ENCODE measurements at places on chromosomes 5 and 9. TPM values are rescaled to one million over a fixed set of nuclear protein-coding genes. Genes with fewer than 3 reads are reported as not detected.

DNA sequence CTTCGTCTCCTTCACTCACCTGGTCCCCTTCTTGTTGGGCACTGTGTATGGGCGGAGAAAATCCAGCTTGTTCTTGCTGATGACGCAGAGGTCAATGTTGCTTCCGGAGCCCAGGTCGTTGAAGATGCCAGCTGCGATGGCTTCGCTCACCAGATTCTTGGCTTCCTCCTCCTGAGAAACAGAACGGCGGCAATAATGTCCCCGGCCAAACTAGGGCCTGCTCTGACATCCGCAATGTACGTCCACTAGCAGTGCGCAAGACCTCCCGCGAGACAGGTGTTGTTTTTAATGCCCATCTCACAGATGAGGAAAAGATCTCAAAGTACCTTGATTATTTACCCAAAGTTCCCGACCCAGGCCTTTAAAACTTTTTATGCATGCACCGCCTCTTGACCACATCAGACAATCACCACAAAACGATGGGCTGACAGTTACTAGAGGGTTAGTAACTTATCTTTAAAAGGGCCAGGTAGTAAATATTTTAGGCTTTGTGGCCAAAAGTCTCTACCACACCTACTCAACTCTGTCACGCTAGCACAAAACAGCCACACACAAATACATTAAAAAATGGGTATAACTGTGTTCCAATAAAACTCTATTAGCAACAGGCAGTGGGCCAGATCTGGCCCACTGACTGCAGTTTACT lies 58.4 kb downstream of the PSMB7 start:
- no peak for DNase-seq

DNA sequence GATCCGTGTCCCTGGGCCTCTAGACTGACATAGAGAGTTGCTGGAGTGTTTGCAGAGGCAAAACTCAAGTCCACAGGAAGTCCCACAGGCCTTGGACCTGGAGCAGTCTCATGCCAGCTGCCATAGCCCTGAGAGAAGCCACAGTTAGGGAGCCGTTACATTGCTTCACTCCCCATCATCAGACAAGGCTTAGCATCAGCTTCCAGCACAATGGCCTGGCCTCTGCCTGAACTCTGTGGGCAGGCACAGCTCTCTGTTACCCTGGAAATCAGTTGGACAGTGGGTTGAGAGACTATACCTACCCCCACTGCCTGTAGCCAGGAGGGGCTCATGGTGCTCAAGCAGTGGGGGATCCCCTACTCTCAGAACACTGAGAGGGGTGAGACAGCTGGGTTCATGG lies 16.2 kb upstream of the C9orf72 start:
- DNase-seq: no peak

- no peak for DNase-seq
Measured at GRCh38 chr5:168653626-168654025, 74.5 kb upstream of the PANK3 start.

DNA sequence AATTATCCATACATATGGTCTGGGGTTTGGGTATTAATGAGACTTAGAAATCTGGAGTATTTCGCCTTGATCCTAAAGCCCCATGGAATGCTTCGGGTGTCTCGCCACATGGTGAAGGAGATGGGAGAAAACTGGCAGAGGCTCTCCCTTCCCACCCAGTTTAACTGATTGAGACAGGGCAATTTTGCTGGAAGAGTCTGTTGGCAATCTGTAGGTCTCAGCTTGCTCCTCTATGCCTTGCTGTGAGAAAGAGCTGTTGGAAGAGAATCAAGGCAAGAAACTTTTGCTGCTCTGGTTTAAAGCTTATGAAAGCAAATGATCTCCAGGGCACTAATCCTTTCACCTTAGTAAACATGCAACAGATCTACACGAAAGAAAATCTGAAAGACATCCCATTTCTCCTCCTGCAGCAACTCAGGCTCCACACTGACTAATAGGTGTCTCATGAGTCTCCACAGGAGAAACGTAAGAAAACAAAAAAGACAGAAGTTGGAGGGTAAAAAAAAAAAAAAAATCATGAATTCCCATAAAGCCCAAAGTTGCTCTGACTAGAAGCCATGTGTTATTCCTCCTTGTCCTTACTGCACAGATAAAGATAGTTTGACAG lies 369.9 kb downstream of the EFNA5 start:
- DNase-seq: no peak

Gene PPP6C
- polyA plus RNA-seq: 22.5 TPM

Gene TXNDC8
- not detected for polyA plus RNA-seq

- no peak for DNase-seq
Measured at GRCh38 chr5:6412811-6413210, 34.5 kb upstream of the MED10 start.

DNA sequence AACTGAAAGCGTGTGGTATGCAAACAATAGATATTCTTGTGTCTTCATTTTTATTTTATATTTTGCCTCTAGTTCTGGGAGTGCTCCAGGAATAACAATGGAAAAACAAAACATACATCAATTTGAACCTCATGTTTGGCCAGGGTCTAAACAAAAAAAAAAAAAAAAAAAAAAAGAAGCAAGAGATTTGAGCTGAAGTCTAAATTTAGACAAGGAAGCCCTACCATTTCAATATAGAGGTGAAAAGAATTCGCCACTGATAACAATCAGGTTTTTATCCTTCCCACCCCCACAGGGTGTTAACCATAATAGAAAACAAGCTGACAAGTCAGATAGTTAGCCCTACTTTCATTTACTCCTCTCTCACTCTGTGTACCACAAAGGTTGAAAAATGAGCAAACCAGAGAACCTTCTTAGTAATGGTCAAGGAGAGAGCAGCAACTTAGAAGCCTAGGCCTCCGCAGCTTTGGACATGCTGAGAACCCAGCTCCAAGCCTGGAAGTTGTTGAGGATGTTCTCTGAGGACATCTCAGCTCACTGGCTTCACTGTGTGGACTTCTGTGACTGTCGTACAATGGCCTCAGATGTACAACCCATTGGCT lies 118.2 kb upstream of the HMHB1 start:
- no peak for DNase-seq

Gene NRARP
- polyA plus RNA-seq: 0.97 TPM

GRCh38 chr9:92647671-92648473 lies 22.1 kb downstream of the IPPK start:
- peak; percentile 42 for DNase-seq

Gene PCDH1
- 2.5 TPM for polyA plus RNA-seq

Gene PTTG1
- polyA plus RNA-seq: 18.7 TPM

Gene FUT7
- not detected for polyA plus RNA-seq

Gene GZMA
- 0.59 TPM for polyA plus RNA-seq

- no peak for DNase-seq
Measured at GRCh38 chr5:127766676-127767335, 63.6 kb downstream of the CCDC192 start.

GRCh38 chr9:108322326-108323098 lies 533.3 kb downstream of the ACTL7B start:
- DNase-seq: no peak

DNA sequence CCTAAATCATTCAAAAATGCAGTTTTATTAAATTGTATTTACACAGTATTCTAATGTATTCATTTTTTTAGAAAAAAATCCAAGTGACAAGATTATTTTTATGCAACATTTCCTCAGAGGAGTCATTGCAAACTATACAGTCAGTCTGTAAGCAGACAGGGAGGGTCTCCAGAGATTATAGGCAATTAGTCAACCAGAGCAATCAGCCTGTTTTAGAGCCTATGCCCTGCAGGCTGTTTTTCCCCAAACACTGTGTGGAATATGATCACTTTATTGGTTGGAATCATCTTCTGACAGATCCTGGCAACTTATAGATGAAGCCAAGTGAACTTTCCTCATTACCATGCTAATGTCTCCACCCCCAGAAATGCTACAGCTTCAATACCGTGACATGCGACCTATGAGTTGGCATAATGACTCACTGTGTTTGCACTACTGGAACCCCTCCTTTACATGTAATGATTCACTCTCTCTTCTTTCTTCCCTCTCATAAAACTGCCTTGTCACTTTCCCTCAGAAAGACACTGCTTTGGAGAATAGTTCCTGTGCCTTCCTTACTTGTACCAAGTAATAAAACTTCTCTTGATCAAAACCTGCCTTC lies 577.7 kb upstream of the FTMT start:
- no peak for DNase-seq

GRCh38 chr5:138438724-138439476 lies at the start of gene REEP2:
REEP2 (plus strand) TSS chr5:138439057; CDS start chr5:138439209, 152 bp downstream.
- DNase-seq: peak; percentile 71

Gene DND1
- polyA plus RNA-seq: 2.1 TPM

Data from aorta (tissue), 5 donors.